ENCODE measurements at places on chromosomes 3 and 15.

- peak; percentile 57 for DNase-seq
These were observed 271.5 kb downstream of the SATB1 start for GRCh38 chr3:18153571-18154173.

GRCh38 chr3:69283496-69283895, 102.4 kb downstream of the FRMD4B start:
- no peak for DNase-seq

DNA sequence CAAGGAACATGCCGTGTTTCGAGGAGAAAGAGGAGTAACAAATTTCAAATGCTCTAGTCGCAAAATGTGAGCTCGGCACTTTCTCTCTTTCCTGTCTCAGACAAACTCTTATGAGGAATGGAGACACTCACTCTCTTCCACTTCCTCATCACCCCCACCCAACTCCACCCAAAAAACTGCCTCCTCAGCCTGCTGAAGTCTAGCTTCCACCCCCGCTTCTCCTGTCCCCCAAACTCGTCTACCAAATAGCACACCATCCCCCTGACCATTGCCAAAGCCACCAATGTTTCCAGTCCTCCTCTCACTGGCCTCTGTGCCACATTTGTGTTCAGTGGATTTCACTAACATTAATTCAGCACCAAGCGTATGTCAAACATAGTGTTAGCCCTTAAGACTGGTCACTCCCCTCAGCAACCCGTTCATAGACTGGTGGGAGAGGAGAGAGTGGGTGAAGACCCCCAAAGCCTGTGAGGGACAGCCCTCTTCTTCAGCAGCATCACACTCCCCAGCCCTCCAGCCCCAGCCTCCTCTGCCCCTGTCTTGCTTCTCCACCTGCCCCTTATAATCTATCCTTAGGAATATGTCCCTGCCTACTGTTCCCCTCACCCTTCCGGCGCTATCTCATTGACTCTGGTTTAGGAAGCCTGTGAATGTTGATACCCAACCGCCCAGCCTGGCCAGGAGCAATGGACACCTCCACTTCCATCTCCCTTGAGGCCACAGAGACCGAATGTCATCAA, 77.3 kb downstream of the FAM174B start:
- DNase-seq, result no peak

DNA sequence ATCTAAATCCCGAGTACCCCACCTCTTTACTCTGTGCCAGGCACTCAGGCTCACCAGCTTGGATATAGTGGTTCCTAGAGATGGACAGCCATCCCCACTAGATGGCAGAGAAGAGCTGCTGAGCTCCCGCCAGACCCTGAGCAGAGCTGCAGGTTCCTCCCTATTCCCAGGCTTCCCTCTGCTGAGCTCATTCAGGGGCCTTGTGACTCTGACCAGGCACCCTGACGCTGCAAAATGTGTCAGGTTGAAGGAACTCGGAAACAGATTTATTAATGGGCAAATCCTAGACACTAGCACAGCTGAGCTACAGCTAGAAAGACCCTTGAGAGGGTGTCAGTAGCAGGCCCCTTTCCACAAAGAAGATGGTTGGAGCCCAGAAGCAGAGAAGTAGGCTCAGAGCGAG, 38.2 kb upstream of the RHO start:
- DNase-seq, result peak; percentile 62

- no peak for DNase-seq
These were observed 3.6 kb upstream of the C3orf85 start for GRCh38 chr3:109132801-109133473.

DNA sequence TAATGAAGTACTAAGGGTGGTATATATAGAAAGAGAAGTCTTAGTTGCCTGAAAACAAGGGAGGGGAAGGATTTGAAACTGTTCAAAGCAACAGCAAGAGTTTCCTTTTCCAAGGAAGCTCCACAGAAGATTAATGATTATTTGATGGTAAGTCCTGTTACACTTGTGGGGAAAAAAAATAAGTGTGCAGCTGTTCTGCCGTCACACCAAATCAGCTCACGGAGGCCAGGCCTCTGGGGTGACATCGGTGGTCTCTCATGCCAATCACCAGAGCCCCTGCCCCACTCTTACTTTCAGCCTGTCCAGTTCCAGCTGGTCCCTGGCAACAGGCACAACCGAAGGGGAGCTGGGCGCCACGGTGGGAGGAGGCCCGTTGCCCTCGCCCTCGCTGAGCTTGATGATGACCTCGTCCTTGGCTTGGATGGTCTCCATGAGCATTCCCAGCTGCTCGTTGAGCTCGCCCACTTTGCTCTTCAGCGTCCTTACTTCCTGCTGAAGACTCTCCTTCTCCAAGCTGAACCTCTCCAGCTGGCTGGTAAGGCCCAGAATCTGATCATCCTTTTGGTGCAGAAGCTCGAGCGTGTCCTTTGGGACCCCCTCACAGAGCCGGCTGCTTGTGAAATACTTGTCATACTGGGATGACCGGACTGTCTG, 53.5 kb downstream of the TBC1D2B start:
- DNase-seq, result no peak

GRCh38 chr3:73046195-73046594, 15.3 kb upstream of the EBLN2 start:
- no peak for DNase-seq

- DNase-seq, result no peak
These were observed 161.6 kb downstream of the TBL1XR1 start for GRCh38 chr3:177035676-177036075.

GRCh38 chr3:58737644-58738043, 71.1 kb upstream of the FAM3D start:
- no peak for DNase-seq

DNA sequence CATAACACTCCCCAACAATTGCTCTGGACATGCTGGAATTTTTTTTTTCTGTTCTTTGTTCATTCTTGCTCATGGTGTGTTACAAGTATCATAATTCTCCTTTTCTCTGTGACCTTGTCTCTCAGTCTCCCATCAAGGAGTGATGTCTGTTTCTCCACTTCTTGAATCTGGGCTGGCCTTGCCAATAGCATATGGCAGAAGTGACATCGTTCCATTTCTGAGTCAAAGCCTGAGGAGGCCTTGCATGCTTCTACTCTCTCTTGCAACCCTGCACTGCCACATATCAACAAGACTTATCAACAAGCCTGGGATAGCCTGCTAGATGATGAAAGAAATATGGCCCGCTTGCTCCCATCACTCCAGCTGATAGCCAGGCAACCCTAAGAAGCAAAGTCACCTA, 8.9 kb upstream of the ADPGK start:
- no peak for DNase-seq

DNA sequence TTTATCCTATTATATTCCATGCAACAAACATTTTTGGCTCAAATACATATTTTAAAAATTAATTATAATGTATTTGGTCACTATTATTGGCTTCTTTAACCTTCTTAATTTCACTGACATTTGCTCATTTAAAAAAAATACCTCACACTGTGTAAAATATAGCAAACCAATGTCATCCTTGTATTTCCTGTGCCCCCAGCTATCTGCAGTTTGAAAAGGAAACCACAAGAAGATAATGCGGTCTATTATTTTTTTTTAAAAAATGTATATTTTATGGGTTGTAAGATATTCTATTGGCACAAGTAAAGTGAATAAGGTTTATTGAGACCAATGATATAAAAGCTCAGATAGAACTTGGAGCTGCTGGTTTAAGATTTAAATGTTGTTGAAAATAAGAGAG, 904.2 kb downstream of the SI start:
- no peak for DNase-seq

- DNase-seq, result no peak
These were observed 17.9 kb upstream of the ANKRD28 start for GRCh38 chr3:15815696-15816095.

DNA sequence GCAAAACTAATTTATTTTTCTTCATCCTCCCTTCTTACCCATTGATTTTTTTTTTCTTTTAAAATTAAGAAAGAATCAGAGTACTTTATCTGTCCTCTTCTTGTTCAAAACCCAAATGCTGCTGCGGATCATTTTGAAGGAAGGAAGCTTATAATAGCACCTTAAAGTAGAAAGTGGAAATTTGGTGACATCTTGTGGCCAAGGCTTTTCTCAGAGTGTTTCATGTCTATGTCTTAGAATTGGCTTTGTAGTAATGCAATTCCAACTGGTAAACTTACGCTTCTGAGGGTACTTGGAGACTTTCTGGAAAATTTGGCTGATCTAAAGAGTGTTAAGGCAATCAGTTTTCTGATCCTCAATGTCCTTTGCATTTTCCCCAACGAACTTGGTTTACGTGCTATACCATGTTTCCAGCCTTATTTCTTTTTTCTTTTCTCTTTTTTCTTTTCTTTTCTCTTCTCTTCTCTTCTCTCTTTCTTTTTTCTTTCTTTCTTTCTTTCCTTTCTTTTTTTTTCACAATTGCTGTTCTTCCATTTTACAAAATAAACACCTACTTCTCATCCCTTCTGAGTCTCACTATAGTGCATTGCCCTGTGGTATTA, 30.7 kb downstream of the C3orf38 start:
- DNase-seq, result no peak

- DNase-seq, result no peak
These were observed 13.8 kb upstream of the FAM219B start for GRCh38 chr15:74920456-74920855.

GRCh38 chr3:60336061-60336460, 915.2 kb downstream of the FHIT start:
- no peak for DNase-seq

Measured in brain pericyte (primary cell).